Fibroblast of lung (primary cell): ENCODE measurements at places on chromosomes 3 and 15. TPM values are rescaled to one million over a fixed set of nuclear protein-coding genes. Genes with fewer than 3 reads are reported as not detected.

Gene CHST14
- total RNA-seq, result 6.7 and 7.4 TPM in 2 replicates

Gene C3orf85
- total RNA-seq, result not detected in 2 replicates

Gene ELL3
- total RNA-seq, result 6.7 and 10.1 TPM in 2 replicates

Gene COL8A1
- total RNA-seq, result 24.7 and 85.4 TPM in 2 replicates

Gene DNAH12
- under 0.01 and 0.17 TPM in 2 replicates for total RNA-seq

Gene PYGO1
- 7.7 and 10.1 TPM in 2 replicates for total RNA-seq

Gene C3orf20
- not detected in 2 replicates for total RNA-seq

Gene ARPIN
- 13.2 and 13.9 TPM in 2 replicates for total RNA-seq

Gene HCLS1
- 0.51 and 0.66 TPM in 2 replicates for total RNA-seq

Gene MCF2L2
- under 0.01 TPM in 2 replicates for total RNA-seq

Gene KLF15
- total RNA-seq, result 4.1 and 6.4 TPM in 2 replicates

Gene VIPR1
- total RNA-seq, result not detected in 2 replicates

Gene MESP1
- 0.26 and 1.3 TPM in 2 replicates for total RNA-seq

Gene ABI3BP
- total RNA-seq, result 4.8 and 6.2 TPM in 2 replicates

Gene QRICH1
- total RNA-seq, result 50.3 and 59.0 TPM in 2 replicates

Gene SOX2
- not detected in 2 replicates for total RNA-seq

Gene CILP
- 0.17 and 0.26 TPM in 2 replicates for total RNA-seq

Gene RETNLB
- not detected in 2 replicates for total RNA-seq

Gene PRRT3
- 1.5 and 3.8 TPM in 2 replicates for total RNA-seq

Gene CNTN3
- total RNA-seq, result 3.9 and 8.3 TPM in 2 replicates
